A549 treated with Mapracorat at 1 μM for 4 hours (cell line): ENCODE measurements at places on chromosomes 7 and 10. TPM values are rescaled to one million over a fixed set of nuclear protein-coding genes. Genes with fewer than 3 reads are reported as not detected.

The VWDE gene
- 0.28 to 1.4 TPM (median 0.58 TPM) in 5 replicates for total RNA-seq

The PTPRN2 gene
- 0.72 to 1.5 TPM (median 1.0 TPM) in 5 replicates for total RNA-seq

The CDK14 gene
- 0.14 to 0.48 TPM (median 0.32 TPM) in 5 replicates for total RNA-seq

The CUTC gene
- 31.5 to 33.4 TPM (median 32.0 TPM) in 5 replicates for total RNA-seq

The PON3 gene
- 30.2 to 41.2 TPM (median 36.7 TPM) in 5 replicates for total RNA-seq

The ASAH2 gene
- total RNA-seq, result 1.2 to 4.0 TPM (median 2.9 TPM) in 5 replicates

The CPEB3 gene
- 0.21 to 0.41 TPM (median 0.32 TPM) in 5 replicates for total RNA-seq

The ASB13 gene
- total RNA-seq, result 19.3 to 25.7 TPM (median 23.5 TPM) in 5 replicates

The CFAP69 gene
- 2.0 to 3.3 TPM (median 2.4 TPM) in 5 replicates for total RNA-seq

The EPO gene
- 0.10 to 0.12 TPM in 2 of 5 replicates, not detected in the others for total RNA-seq

The CCL24 gene
- not detected in 5 replicates for total RNA-seq

The TAS2R3 gene
- total RNA-seq, result not detected in 5 replicates

The SFTPA1 gene
- total RNA-seq, result not detected in 5 replicates

The ZNF32 gene
- 12.9 to 18.6 TPM (median 15.6 TPM) in 5 replicates for total RNA-seq
